ENCODE measurements at places on chromosomes 5 and 9. TPM values are rescaled to one million over a fixed set of nuclear protein-coding genes. Genes with fewer than 3 reads are reported as not detected.

Gene MARCOL
- not detected for polyA plus RNA-seq

Gene IL13
- 0.15 TPM for polyA plus RNA-seq

GRCh38 chr5:78649211-78649695 lies 681 bp upstream of the LHFPL2 start:
- no peak for DNase-seq

- no peak for DNase-seq
These were observed 26.7 kb downstream of the EXD3 start for GRCh38 chr9:137396227-137396626.

DNA sequence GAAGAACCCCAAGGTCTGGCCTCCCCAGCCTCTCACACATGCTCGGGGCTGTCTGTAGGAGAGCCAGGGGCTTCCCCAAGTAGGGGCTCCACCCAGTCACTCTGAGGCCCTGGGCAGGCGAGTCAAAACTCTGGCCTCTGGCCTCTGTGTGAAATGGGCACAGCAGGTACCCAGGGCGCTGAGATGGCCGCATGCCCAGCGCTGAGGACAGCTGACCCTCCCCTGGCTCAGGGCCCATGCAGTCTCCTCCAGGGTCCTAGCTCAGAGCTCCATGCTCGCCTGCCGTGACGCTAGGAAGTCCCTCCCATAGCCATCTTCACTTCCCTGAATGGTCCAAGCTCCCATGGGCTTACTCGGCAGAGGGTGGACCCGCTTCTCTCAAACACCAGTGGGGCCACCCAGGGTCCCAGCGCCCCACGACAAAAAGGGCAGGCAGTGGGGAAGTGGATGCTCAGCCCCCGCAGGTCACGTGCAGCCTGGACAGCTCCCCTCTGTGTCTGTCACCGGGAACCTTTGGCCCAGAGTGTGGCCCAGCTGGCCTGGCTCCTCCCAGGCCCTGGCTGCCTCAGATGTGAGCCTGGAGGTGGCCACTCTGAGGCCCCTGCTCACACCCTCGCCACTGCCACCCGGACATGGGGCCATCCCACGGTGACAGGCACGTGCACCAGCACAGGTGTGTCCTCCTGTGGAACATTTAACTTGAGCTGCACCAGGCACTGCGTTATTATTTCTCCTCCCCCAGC lies 12.2 kb upstream of the VAV2 start:
- no peak for DNase-seq

Gene STOM
- polyA plus RNA-seq: 90.3 TPM

GRCh38 chr9:80410106-80410505 lies 838.3 kb downstream of the TLE4 start:
- DNase-seq: peak; percentile 74

Gene CMBL
- 38.7 TPM for polyA plus RNA-seq

Gene SLC9A3
- polyA plus RNA-seq: 49.7 TPM

DNA sequence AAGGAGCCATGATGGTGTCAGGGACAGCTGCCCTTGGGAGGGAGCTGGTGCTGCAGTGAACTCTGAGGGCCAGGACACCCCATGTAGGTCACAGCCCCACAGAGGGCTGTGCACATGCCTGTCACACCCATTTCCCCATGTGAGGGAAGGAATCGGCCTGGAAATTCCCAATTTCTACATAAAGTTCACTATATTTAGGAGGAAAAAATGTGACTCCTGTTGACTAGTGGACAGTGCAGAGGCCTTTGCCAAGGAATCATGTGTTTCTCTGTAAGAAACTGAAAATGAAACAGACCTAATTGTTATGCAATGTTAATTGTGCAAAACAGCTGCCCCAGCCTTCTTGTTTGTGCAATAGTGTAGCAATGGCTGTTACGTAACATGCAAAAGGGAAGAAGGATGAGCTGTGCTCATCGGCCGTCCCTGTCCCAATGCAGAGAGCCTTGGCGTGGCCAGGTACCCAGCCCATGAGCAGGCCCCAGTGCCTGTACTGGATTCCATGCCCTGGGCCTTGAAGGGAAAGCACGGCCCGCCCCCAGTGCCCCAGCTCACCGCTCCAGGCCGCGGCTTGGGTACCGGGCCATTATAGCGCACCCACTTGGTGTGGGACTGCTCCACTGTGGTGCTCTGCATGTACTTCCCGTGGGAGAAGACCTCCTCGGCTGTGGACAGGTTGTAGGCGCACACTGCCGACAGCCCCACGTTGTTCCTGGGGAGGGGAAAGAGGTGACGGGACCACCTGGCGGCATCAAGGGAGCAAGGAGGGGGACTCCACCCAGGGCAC lies 70.0 kb downstream of the SECISBP2 start:
- DNase-seq: no peak

DNA sequence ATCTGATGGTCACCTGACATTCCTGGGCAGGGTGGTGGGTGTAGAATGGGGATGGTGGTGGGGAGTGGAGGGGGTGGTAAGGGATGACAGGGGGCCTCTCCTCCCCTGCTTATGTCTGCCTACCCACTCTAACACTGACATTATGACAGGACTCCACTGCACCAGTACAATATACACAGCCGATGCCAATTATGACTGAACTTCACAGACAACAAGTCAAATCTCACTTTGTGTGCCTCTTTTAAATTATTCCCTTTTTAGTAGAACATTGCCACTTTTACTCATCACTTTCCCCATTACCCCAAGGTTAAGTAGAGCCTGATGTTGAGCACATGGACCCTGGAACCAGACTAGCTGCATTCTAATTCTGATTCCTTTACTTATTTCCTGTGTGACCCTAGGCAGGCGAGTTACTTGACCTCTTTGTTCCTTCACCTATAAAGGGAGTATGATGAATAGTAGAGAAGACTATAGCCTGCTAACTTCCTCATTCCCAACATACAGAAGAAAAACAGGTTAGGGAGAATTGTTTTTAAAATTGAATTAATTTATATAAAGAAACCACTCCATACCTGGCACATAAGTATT lies 464.7 kb downstream of the DMRT2 start:
- no peak for DNase-seq

DNA sequence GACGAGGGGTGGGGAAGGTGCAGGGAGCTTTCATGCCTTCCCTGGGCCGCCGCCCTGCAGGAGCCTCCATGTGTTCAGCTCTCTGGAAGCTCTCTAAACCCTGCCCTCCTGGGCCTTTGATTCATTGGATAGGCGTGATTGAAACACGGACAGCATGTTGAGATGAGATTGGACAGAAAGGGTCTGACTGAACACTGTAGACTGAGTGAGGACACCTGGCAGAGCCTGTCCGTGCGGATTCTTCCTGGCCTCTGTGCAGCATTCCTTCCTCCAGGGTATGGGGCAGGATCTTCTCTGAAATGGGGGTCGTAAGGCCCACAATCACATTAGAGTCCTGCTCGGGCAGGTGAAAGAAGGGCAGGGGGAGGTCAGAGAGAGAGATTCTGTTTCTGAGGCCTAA lies 12.8 kb downstream of the RPL12 start:
- no peak for DNase-seq

Gene SLC36A2
- 5.0 TPM for polyA plus RNA-seq

GRCh38 chr5:124725040-124725434 lies 21.4 kb downstream of the ZNF608 start:
- no peak for DNase-seq

DNA sequence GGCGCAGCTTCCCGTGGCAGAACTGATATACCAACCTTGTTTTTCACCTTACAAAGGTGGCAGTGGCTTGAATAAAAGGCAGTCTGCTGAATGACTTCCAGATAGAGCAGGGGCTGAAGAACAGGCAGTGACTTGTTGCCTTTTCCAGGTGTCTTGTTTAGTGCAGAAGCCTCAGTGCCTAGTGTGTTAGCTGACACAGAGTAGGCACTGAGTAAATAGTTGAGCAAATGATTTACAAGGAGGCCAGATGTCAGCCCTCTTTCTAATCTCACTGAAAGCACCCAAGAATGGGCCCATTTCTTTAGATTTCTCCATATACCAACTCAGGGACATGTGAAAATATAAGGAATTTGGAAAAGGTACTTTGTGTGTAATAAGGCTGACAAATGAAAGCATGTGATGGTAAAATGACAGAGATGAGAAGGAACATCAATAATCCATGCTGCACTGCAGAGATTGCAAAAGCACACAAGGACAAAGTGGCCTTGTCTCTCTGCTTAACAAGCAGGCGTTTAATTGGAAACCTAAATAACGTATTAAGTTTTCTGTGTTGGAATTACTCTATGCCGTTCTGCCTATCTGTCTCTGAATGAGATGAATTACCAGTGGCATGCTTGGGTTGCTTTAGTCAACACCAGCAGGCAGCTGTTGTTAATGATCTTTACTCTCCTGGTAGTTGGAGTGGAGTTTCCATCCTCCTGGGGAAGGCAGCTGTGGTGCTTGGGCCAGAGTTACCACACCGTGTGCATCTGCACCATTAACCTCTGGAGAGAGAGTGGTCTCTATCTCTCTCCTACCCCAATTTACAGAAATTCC lies 360.1 kb upstream of the C9orf72 start:
- peak; percentile 24 for DNase-seq

Gene GABRA1
- not detected for polyA plus RNA-seq

Gene FGF10
- polyA plus RNA-seq: 42.9 TPM

GRCh38 chr5:133106761-133107572 lies 55.2 kb downstream of the HSPA4 start:
- no peak for DNase-seq

DNA sequence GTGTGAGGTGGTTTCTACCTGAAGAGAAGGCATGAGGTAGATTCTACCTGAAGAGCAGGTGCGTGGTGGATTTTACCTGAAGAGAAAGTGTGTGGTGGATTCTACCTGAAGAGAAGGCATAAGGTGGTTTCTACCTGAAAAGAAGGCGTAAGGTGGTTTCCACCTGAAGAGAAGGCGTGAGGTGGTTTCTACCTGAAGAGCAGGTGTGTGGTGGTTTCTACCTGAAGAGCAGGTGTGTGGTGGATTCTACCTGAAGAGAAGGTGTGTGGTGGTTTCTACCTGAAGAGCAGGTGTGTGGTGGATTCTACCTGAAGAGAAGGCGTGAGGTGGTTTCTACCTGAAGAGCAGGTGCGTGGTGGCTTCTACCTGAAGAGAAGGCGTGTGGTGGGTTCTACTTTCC lies 192.8 kb downstream of the MED10 start:
- DNase-seq: no peak

Gene COL23A1
- polyA plus RNA-seq: 6.7 TPM

- DNase-seq: no peak
These were observed 109.7 kb upstream of the ALDH1B1 start for GRCh38 chr9:38282756-38283155.

DNA sequence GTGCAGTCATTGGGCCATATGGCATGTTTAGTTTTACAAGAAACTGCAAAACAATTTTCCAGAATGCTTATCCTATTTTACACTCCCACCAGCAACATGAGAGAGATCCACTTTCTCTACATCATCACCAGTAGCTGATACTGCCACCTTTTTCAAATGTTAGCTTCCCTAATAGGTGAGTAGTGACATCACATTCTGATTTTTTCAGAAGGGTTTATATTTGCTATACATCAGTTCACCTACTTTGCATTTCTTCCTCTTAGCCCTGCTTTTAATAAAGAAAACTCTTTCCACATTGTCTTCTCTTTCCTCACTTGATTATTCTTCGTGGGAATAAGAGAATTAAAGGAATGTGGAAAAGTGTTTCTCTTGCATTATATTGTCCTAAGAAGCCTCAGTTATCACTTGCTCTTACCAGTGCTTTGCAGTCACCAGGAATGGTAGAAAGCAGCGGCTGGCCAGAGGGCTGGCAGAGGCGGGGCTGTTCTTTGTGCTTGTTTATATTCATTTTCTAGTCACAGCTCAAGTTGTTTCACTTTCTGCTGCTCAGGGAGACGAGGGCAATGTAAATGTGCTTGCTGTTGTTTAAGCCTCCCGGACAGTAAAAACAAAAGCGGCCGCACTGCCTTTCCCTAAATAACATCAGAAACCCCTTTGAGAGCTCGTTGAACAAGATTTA lies 164.8 kb downstream of the HSD17B3 start:
- peak; percentile 56 for DNase-seq

Gene SPATA6L
- polyA plus RNA-seq: 3.0 TPM

GRCh38 chr5:159641371-159642039 lies 274.8 kb upstream of the ADRA1B start:
- no peak for DNase-seq

DNA sequence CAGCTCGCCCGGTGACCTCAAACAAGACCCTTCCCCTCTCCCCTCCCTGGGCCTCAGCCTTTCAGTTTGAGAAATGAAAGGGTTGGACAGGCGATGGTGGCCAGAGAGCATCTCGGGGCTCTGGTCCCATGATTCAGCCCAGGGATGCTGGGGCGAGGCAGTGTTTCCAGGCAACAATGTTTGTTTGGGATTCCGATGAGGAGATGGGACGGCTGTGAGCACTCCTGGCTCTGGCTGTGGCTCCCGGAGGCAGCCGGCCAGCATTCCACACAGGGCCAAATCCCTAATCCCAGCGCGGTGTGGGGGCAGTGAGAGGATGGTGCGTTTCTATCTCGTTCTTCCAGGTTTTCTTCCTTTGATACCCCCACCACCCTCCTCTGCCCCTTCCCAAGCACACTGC lies 66.0 kb downstream of the HMCN2 start:
- DNase-seq: no peak

DNA sequence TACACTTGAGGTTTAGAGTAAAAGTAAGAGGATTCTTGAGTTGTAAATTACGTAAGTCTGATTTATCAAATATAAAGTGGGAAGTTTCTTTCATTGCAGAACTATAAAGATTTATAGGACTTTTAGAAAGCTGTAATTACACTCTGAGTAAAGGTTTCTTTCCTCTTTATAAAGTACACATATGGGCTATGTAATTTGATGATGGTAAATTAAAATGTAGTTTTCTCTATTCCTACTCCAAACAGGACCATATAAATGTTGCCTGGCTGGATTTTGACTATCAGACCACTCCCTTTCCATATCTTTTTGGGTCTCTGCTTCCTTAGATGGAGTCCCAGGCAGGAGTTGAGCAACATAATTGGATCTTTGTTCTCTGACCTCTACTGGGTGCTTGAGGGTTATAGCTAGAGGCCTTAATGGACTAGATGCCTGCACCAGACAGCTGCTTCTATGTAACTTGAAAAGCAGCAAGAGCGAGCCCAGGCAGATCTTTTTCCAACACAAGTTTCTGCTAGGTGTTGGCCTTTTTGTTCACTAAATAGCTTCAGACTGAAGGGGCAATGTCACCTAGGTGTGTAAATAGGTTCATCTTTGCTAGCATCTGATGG lies 11.4 kb upstream of the TEX48 start:
- DNase-seq: no peak

Gene ANKRD18A
- polyA plus RNA-seq: 0.60 TPM

GRCh38 chr5:157514974-157515373 lies 55.0 kb downstream of the NIPAL4 start:
- DNase-seq: no peak

DNA sequence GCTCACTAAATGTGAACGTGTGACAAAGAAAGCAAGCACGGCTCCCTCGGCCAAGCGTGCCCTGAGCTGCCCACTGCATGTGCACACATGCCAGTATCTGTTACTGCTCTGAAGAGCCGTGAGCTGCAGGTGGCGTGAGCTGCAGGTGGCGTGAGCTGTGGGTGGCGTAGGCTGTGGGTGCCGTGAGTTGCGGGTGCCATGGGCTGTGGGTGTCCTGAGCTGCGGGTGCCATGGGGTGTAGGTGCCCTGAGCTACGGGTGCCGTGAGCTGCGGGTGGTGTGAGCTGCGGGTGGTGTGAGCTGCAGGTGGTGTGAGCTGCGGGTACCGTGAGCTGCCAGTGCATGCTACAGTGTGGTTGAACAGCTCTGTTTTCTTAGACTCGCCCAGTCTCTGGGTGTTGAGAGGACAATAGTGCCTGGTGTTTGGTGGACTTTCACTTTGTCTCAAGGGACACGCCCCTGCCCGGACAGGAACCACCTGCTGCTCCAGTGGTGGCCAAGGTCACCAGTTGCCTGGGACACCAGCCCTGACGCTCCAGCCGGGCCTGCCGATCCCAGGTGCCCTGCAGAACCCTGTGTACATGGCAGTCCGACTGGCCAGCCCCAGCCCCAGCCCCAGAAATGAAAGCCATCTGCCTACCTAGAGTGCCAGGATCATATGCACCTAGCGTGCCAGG lies 6.7 kb downstream of the CCDC187 start:
- no peak for DNase-seq

Gene TAF9
- polyA plus RNA-seq: 50.9 TPM
